GM19239 (cell line): ENCODE measurements at places on chromosomes 2 and 18.

DNA sequence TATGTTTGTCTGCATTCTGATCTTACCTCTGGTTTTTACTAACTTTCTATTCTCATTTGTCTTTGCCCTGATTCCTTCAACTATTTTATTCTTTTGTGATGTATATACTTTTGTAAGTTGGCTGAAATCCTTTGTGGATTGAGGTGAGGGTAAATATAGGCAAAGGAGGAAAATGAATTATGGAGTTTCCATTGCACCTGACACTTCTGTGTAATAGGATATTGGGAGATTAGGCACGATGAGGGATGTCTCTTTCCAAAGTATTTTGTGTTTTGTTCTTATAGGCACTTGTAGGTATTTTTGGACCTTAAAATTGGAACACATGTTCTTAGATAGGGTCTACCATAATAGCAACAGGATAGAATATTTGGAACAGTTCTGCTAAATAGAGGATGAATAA, 76.4 kb downstream of the HRH4 start:
- no peak for DNase-seq

GRCh38 chr18:25876330-25876948, 214.0 kb downstream of the SS18 start:
- no peak for DNase-seq

DNA sequence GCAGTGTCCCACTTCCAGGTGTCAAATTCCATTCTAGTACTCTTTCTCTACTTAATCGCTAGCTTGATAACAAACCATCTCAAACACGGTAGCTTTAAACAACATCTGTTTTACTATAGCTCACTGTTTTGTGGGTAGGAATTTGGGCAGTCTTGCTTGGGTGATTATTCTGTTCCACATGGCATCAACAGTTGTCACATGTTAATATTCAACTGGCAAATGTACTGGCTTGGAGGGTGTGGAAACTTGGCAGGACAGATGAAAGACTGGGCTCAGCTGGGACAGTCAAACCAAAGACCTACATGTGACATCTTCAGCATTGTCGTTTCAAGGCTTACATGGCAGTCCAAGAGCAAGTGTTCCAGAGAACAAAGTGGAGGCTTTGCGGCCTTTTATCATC, 241.8 kb downstream of the PTH2R start:
- DNase-seq: no peak

GRCh38 chr2:74845217-74845751, 11.4 kb downstream of the HK2 start:
- DNase-seq: no peak

GRCh38 chr2:168912901-168913369, 11.8 kb downstream of the G6PC2 start:
- no peak for DNase-seq

- DNase-seq: no peak
These were observed 170.7 kb upstream of the ERBB4 start for GRCh38 chr2:212709280-212709679.

DNA sequence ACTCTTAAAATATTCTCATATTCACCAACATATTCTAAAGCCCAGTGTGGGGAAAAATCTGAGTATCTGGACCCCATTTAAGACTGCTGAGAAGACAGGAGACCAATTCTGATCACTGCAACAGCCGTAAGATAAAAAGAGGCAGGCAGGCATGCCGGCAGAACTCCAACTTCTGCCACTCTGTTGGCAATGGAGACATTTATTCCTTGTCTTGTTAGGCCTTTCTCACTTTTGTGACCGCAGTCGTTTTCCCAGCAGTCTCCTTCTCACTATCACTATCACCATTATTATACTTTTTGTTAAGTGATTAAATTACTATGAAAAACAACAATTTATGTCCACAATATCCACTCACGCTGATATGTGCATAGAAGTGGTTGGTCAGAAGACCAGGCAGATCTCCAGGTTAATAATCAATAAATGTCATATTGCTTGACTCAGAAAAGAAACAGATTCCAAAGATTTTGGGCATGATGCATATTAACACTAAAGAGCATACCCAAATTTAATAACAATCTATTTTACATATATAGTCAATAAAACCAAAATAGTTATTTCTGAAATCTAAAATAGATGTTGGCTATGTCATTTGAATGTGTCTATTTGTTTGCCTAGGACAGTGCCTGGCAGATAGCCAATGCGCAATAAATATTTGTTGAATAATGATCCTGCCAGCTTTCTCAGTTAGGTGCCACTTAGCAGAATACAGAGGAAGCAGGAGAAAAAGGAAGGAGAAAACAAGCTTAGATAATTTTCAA, 38.2 kb downstream of the SESTD1 start:
- no peak for DNase-seq

- DNase-seq: no peak
These were observed 174.6 kb upstream of the PID1 start for GRCh38 chr2:229445501-229446211.

GRCh38 chr2:150532879-150533278, 45.4 kb upstream of the RND3 start:
- DNase-seq: no peak

- no peak for DNase-seq
These were observed 61.7 kb downstream of the KIAA1328 start for GRCh38 chr18:36890598-36890997.

DNA sequence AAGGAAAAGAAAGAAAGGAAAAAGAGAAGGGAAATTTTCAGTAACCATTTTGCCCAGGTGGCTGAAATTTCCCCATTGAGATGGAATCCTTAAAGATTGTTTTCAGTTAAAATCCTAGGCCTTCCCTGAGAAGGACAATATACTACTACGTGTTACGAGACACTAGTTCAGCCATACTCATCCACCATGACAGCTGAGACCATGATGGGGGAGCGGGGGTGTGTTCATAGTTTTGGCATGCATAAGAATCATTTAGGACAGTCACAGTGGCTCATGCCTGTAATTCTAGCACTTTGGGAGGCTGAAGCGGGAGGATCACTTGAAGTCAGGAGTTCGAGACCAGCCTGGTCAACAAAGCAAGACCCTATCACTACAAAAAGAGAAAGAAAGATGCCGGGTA, 28.0 kb downstream of the PLA2R1 start:
- DNase-seq: no peak

DNA sequence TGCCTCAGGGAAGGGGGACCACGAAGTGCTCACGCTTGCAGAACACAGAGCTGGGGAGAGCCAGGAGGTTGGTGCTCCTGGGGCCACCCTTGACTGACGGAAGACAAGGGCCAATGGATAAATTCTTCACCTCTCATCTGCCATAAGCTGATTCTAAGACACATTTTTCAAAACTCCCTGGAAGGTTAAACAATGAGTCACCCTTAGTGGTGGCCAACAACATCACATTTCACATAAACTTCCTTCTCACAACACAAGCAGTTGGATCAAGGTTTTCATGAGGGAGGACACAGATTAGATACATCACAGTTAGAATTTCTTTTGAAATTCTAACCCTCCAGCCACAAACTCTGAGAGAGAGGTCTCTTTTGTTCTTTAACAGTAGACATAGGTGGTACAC, 713.6 kb upstream of the POU3F3 start:
- no peak for DNase-seq

DNA sequence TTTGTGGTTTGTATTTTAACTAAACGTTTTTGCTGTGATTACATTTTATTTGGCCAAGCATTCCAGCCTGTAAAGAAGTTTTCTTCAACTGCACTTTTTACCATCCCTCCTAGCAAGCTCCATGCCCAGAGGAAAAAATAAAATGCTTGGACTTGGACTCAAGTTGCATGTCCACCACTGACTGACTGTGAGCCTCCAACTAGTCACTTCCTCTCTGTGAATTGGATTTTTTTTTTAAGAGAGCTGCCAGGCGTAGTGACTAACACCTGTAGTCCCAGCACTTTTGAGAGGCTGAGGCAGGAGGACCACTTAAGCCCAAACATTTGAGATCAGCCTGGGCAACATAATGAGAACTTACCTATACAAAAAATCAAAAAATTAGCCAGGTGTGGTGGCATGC, 1185.2 kb upstream of the PIK3C3 start:
- DNase-seq: no peak

GRCh38 chr18:26495287-26495686, 53.1 kb downstream of the KCTD1 start:
- no peak for DNase-seq

- DNase-seq: no peak
These were observed 41.9 kb downstream of the TANC1 start for GRCh38 chr2:159010340-159010739.
